ENCODE measurements at places on chromosomes 13 and 19.

- no peak for DNase-seq
Observed at GRCh38 chr13:39037410-39037879, 444 bp downstream of the PROSER1 start.

GRCh38 chr13:101673360-101674105, 221.1 kb downstream of the ITGBL1 start:
- no peak for DNase-seq

- no peak for DNase-seq
Observed at GRCh38 chr19:12727745-12728433, 4.2 kb upstream of the TNPO2 start.

DNA sequence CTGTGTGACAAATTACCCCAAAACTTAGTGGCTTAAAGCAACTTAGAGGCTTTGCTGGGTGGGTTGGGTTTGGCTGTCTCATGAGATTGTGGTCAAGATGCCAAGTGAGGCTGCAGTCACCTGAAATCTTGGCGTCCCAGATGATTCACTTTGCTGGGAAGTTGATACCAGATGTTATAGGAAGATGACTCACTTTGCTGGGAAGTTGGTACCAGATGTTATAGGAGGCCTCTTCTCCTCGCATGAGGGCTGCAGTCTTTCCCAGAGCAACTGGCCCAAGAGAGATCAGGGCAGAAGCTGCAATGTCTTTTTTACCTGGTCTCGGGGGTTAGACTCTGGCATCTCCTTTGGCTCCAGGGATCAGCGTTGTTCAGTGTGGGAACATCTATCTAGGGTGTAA, 16.8 kb downstream of the TEX29 start:
- DNase-seq, result no peak

DNA sequence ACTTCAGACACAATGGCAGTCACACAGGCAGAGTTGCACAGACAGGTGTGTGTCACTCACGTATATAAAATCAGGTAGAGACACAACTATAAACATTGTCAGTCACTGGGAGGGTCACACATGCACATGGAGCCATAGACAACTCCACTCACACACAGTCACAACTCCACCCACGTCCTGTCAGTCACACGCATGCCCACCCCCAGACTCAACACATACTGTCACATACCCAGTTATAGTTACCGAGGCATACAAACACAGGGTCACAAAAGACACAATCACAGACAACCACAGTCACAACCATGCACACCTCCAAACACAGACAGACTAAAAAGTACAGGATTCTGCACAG, 1.5 kb downstream of the NUMBL start:
- no peak for DNase-seq

- DNase-seq, result no peak
Observed at GRCh38 chr13:114118511-114119123, 13.8 kb downstream of the RASA3 start.

DNA sequence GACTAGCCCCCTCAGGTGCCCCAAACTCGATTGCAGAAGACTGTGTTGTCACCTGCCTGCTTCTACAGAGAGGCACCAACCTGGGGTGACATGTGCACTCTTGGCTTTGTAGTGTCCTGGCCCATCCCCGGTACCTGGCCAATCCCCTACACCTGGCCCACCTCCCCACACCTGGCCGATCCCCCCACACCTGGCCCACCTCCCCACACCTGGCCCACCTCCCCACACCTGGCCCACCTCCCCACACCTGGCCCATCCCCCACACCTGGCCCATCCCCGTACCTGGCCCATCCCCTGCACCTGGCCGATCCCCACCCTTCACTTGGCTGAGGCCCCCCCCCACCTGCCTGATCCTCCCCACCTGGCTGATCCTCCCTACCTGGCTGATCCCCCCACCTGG, 25.4 kb downstream of the ATP11A start:
- DNase-seq, result no peak

DNA sequence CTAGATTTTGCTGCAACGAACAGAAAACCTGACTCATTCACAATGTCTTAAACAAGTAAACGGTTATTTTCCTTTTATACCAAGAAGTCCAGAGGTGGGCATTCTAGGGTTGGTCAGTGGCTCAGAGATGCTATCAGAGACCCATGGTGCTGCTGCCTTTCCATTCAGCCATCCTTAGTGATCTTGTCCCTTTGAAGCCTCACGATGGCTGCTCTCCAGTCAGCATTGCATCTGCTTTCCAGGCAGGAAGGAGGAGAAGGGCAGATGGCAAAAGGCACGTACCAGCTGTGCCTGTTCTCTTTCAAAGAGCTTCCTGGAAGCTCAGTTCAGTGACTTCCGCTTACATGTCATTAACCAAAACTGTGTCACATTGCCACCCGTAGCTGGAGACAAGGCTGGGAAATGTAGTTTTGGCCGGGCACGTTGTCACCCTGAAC, 30.1 kb downstream of the WDFY2 start:
- peak; percentile 4 for DNase-seq

DNA sequence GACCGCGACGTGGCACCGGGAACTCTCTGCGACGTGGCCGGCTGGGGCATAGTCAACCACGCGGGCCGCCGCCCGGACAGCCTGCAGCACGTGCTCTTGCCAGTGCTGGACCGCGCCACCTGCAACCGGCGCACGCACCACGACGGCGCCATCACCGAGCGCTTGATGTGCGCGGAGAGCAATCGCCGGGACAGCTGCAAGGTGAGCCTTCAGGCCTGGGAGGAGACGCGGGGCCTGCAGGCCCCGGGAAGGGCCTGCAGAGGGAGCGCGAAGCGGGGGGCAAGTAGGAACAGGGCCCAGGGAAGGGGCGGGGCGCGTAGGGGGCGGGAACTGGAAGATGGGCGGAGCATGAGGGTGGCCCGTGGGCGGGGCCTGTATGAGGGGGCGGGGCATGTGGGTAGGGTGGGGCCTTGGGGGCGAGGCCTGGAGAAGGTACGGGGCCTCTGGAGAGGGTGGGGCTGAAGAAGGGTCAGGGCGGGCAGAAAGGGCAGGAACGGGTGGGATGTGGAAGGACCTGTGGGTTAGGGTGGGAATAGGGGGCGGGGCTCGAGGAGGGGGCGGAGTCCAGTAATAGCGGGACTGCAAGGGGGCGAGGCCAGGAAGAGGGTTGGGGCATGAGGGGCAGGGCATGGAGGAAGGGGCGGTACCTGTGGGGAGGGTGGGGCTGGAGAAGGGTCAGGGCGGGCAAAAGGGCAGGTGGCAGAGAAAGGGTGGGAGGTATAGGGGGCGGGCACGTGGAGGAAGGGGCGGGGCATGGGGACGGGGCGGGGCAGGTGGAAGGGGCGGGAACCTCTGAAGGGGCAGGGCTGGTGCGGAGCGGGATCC, 2.5 kb downstream of the CFD start:
- peak; percentile 47 for DNase-seq

GRCh38 chr13:94006296-94006695, 473.2 kb downstream of the DCT start:
- no peak for DNase-seq

DNA sequence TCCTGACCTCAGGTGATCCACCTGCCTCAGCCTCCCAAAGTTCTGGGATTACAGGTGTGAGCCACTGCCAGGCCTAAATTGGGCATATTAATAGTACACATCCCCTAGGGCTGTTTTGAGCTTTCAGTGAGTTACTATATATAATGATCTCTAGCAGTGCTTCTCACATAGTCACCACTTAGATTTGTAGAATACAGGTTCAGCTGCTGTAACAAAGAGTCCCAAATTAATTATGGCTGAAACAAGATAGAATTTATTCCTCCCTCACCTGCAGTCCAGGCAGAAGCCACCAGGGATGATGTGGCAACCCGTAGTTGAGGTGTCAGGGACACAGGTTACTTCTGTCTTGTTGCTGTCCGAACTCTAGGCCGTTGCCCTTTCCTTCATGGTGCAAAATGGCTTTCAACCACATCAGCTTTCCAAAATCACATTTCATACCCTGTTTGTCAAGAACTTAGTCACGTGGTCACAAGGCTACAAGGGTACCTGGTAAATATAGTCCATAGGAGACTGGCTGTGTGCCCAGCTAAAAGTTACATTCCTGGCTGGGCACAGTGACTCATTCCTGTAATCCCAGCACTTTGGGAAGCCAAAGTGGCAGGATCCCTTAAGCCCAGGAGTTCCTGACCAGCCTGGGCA, 2.9 kb downstream of the PROSER3 start:
- DNase-seq, result no peak

DNA sequence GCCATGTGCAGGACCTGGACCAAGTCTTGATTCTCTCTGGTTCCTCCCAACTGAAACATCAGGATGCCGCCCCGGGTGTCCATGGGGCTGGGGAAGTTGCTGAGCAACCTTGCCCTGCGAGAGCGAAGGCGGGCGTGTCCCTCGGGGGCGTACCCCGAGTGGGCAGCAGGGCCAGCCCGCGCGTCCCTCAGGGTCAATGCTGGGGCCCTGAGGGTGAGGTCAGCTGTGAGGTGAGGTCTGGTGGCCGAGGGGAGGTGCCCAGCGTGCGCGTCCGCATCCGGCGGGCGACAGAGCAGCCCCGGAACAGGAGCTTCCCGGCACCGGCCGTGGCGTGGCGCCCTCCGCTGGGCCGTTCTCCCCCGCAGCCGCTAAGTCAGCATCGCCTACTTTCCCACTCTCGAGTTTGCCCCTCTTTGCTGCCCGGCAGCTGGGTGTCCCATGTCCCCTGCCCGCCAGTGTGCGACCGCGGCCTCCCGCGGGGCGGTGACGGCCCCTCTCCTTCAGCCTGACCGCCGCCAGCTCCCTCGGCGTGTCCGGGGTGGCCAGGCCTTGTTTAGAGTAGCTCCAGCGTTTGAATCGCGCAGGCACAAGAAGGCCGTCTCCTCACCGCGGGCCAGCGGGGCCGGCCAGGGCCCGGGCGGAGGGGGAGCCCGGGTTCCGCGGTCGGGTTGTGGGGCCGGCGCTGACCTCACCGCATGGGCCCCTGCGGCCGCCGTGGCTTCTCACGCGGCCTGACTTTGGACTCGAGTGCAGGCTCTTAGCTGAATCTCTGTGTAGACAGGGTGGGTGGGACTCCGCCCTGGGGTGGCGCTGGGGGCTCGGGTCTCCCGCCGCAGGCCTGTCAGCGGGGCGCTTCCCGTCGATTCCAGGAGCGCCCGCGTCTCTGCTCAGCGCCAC, 33.0 kb downstream of the GJA3 start:
- DNase-seq, result no peak

DNA sequence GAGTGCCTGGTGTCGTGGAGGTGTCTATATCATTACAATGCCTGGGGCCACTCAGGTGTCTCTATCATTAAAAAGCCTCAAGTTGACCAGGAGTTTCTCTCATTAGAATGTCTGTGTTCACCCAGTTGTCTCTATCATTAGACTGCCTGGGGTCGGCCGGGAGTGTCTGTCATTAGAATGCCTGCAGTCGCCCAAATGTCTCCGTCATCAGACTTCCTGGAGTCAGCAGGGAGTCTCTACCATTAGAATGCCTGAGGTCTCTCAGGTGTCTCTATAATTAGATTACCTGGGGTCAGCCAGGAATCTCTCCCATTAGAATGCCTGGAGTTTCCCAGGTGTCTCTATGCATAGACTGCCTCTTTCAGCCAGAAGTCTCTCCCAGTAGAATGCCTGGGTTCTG, 1477.6 kb downstream of the UQCRFS1 start:
- no peak for DNase-seq

DNA sequence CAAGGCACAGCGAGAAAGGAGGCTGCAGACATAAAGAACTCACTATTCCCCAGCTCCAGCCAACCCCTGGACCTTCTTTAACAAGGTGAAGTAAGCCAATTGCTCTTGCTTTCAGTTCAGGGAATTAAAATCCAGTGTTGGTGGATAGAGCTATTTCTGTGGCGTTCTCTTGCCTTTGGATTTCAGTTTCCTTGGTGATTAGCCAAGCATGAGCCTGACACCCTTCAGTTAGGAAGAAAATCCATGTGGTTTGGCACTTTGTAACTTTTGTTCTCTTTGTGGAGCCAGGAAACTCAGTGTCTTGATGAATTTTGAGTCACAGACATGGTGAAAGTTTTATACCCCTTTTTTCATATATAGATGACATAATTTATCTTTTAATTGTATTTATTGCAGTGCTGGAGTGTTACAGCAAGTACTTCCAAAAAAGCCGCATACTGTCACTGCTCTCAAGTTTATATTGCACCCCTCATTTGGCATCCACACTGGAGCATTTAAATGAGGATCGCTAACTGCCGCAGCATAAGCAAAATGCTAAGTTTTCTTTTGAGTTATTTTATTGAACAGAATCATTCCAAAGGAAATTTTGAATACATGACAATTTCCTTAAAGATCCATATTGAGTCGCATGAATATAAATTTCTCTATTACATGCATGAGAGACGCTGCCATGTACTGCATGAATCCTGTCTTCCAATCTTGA, 406.8 kb downstream of the MYO16 start:
- no peak for DNase-seq

DNA sequence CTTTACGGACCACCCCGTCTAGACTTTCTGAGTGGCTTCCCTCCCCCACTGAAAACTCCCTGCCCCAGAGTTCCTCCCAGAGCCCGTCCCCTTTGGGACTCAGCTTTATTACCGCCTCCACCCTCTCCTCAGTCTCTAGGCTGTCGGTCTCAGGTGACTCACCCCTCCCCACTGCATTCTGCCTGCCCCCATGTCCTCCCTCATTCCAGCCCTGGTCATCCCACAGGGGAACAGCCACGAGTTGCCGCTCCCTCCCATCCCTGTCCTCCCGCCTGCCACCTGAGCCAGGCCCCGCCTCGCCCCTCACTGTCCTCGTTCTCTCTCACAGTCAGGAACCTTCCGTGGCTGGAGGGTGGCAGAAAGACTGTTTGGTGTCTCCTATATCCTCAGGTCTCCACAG, 57.3 kb downstream of the SMARCA4 start:
- DNase-seq, result no peak

GRCh38 chr13:45821811-45822210, 29.7 kb downstream of the SIAH3 start:
- no peak for DNase-seq

DNA sequence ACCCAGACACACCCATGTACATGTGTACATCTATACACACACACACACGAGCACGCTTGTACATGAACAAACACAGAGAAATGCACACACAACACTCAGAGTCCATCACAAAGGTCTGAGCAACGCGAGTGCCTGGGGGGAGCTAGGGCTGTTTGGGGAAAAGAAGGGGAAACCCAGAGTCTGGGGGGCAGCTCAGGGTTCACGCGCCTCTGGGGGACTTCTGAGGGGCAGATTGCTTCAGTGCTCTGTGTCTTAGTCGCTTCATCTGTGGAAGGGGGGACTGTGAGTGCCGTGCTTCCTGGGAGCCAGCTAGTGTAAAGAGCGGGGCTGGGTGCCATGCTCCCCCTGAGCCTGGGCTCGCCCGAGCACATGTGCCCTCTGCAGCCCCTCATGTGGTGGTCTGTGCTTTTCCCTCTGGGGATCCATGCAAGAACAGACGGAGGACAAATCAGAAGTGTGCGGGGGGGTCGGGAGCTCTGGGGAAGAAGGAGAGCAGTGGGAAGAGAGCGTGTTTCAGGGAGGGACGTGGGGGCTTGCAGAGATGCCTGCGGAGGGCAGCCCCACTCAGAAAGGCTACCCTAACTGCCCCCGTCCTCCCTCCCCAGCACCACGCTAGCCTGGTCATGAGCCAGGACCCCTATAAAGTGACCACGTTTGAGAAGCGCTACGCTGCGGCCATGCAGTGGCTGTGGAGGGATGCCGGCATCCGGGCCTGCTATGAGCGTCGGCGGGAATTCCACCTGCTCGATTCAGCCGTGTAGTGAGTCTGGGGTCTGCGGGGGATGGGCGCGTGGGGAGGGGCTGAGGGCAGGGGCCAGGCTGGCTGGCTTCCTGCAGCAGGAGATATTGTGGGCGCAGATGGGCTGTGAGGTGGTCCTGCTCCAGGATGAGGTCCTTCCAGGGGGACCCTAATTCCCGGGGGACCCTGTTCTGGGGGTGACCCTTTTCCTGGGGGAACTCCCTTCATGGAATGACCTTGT, 14.0 kb downstream of the GNA15 start:
- no peak for DNase-seq
